Fibroblast of the aortic adventitia (primary cell): ENCODE measurements at places on chromosomes 2 and 18. TPM values are rescaled to one million over a fixed set of nuclear protein-coding genes. Genes with fewer than 3 reads are reported as not detected.

GRCh38 chr18:48203961-48204666, 205.1 kb downstream of the ZBTB7C start:
- DNase-seq: no peak

Gene TBR1
- total RNA-seq: not detected in 2 replicates

DNA sequence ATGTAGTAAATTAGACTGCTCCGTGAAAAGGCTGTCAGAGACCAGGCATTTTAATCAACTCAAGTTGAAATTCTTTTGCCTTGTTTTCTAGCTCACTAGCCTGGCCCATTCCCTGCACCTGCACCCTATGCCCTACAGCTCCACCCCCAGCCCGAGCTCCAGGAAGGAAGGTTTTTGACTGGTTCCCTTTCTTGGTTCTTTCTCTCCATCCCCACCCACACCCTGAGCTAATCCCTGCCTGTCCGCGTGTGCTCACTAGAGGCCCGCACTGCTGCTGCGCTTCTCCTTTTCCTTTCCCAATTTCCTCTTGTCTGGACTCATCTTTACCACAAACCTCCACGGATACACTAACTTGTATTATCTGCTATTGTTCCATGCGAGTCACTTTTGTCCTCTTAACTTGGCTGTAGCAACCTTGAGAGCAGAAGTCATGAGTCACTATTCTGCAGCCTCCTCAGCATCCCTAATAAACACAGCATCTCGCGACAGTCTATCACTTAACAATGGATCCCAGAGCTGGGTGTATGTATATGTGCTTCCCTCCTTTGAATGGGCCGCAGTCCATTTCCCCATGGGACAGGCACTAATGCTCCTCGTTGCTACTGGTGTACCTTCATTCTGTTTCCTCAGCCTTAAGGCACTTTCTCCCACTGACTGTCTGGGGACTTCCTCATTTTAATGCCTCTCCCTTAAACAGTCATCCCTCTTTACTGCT, 36.5 kb downstream of the COLEC12 start:
- no peak for DNase-seq

Gene GPR39
- total RNA-seq: 0.41 and 12.7 TPM in 2 replicates

Gene CROCC2
- total RNA-seq: under 0.01 and 0.41 TPM in 2 replicates

Gene SERPINB2
- total RNA-seq: 13.9 and 67.6 TPM in 2 replicates

Gene AKAIN1
- total RNA-seq: not detected in 2 replicates
